ENCODE measurements at places on chromosomes 1 and 21.

- no peak for DNase-seq
These were observed 35.2 kb downstream of the OBSCN start for GRCh38 chr1:228243093-228243492.

- DNase-seq, result no peak
These were observed 15.4 kb downstream of the ACTRT2 start for GRCh38 chr1:3036447-3037280.

DNA sequence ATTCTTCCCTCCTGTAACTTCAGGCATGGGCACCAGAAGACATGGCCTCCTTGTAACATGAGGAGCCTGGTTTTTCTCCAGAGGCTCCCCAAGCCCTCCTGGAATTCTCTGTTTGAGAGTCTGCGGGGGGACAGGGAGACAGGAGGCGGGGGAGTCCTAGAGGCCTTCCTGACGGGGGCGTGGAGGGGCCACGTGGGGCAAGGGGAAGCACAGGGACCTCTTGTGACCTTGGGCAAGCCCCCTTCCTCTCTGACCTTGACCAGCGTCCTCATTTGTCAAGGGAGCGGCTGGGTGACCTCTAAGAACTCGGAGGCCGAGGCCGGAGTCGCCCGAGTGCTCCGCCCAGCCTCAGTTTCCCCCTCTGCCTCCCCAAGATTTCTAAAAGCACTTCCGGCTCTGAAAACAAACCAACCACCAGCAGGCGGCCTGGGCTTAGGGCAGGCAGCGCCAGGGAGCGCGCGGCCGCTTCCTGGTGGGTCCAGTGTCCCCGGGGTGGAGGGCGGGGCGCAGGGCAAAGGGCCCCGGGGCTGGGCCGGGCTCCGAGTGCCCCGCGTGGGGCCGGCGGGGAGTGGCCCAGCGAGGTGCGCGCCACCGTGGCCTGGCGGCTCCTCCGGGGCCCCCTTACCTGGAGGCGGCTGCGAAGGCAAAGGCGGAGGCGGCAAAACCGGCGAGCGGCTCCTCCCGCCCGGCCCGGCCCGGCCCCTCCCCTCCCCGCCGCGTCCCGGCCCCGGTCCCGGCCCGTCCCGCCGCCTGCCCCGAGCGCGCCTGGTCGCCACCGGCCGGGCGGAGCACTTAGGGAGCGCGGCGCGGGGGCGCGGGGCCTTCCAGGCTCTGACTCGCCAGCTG, at the start of gene TMCO4:
Gene TMCO4 (minus strand): TSS at position 687 of the 846 bp plus-strand sequence. CDS start 19,158 bp downstream, outside the sequence.
- no peak for DNase-seq

DNA sequence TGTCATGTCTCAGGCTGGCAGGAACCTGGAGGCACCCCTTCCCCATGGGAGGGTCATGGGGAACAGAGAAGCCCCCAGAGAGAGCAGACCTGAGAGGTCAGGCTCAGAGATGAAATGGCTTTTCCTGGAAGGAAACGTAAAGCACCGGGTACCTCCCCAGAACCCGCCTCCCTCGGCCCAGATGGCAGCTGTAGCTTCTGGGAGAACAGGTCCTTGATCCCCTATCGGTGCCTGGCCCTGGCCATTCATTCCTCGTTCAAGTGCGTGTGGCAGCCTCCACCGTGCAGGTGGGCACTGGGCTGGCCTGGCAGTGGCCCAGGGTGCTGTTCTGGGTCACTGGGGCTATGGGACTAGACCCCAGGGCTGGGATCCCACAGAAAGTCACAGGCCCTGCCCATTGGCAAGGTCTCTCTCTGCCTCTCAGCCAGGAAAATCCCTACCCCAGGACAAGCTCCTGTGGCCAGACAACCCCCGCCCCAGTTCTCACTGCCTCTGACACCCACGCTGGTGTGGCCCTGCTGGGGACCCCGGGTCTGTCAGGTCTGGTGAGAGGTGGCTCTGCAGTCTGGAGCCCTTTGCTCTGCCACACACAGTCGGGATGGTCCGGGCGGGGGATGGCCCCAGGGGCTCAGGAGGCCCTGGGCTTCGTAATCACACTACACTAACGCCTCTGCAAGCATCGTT, 183.2 kb upstream of the VAMP3 start:
- no peak for DNase-seq

GRCh38 chr1:65417729-65418128, 2.7 kb upstream of the LEPR start:
- no peak for DNase-seq

GRCh38 chr1:23544444-23545389, 13.7 kb upstream of the E2F2 start:
- DNase-seq, result no peak

- no peak for DNase-seq
These were observed 423.9 kb upstream of the USP24 start for GRCh38 chr1:55639051-55639450.

Measured in right renal pelvis (tissue), 4 donors.